ENCODE measurements at places on chromosomes 6 and 20.
A peak's percentile ranks its signal among the peaks of the same experiment; 100 is the strongest.

GRCh38 chr6:36244641-36245280 is 25.1 kb upstream of the PNPLA1 start:
- DNase-seq = peak; percentile 83

GRCh38 chr20:37823296-37823980 is 79.5 kb upstream of the VSTM2L start:
- DNase-seq = peak; percentile 33

GRCh38 chr20:32115211-32115767 is 5.8 kb downstream of the TM9SF4 start:
- no peak for DNase-seq

DNA sequence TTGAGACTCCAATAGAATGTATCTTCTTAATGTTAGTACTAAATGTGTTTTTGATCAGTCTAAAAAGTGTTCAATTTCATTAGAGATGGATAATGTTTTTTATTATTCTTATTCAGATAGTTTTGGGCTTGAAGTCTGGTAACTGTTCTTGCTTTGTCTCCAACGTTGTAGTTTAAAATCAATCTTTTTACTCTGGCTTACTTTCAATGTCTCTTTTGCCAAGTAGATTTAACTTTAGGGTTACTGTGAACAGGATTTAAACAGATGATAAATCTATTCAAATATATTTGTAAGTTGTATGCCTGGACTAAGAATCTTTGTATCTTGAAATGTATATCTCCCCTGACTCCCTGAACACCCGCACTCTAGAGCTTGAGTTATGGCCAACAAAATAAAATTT is 51.1 kb downstream of the SGK1 start:
- DNase-seq = no peak

GRCh38 chr6:136719280-136720044 is 72.8 kb downstream of the MAP3K5 start:
- no peak for DNase-seq

- peak; percentile 52 for DNase-seq
Observed at GRCh38 chr20:38353316-38353715, 7.0 kb downstream of the LBP start.

- no peak for DNase-seq
Observed at GRCh38 chr6:132733283-132733682, 19.4 kb upstream of the VNN1 start.

- no peak for DNase-seq
Observed at GRCh38 chr6:77979204-77979603, 326.4 kb downstream of the MEI4 start.

- no peak for DNase-seq
Observed at GRCh38 chr20:58177799-58178198, 50.7 kb downstream of the ANKRD60 start.

GRCh38 chr6:87827346-87827745 is 125.3 kb upstream of the AKIRIN2 start:
- DNase-seq = no peak

DNA sequence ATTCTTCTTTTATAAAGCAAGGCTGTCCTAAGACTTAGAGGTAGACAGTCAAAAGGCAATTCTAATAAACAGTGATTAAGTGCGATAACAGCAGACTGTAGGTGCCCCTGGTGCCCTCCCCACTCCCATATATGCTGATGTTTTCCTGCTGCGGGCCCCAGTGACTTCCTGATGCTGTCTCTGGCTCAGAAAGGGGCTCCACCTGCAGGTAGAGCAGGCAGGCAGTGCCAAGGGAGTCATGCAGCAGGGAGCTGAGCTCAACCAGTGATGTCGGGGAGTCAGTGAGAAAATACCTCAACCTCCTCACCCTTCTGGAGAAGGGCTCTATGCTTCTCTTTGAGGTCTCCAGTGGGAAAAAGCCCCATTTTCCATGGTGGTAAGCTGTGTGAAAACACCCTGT is 126.7 kb upstream of the SSTR4 start:
- DNase-seq = peak; percentile 39

- no peak for DNase-seq
Observed at GRCh38 chr6:43608807-43609206, 20.3 kb downstream of the GTPBP2 start.

GRCh38 chr20:14919501-14920081 is 582.2 kb upstream of the FLRT3 start:
- peak; percentile 89 for DNase-seq

DNA sequence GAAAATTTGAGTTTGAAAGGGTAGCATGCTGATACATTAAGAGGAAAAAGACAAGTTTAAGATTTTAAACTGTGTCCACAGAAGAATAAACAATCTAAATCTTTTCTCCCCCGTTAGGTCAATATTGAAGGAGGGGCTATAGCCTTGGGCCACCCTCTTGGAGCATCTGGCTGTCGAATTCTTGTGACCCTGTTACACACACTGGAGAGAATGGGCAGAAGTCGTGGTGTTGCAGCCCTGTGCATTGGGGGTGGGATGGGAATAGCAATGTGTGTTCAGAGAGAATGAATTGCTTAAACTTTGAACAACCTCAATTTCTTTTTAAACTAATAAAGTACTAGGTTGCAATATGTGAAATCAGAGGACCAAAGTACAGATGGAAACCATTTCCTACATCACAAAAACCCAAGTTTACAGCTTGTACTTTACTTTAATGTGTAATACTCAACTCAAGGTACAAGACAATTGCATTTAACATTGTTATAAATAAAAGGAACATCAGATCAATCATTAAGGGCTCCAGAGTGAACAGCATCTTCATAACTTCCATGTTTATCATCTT is 10.8 kb downstream of the TCP1 start:
- DNase-seq = no peak

DNA sequence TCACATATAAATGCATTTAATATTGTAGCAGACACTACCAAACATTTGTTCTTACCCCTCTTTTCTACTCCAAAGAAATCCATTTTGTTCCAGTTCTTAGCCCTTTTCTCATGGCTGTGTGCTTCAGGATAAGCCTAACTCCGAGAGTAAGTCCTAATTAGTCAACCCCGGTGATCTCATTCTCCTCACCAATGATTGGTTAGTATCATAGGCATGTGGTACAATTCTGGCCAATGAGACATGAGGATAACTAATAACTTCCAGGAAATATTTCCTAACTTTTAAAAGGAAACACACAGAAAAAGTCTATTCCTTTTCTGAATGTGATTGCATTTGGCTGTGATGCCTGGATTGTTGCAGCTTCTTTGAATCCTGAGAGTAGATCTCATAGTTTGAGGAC is 116.0 kb downstream of the GPR63 start:
- no peak for DNase-seq

GRCh38 chr6:134599079-134599478 is 281.2 kb upstream of the SGK1 start:
- no peak for DNase-seq

GRCh38 chr6:2947445-2947844 is 23.9 kb downstream of the SERPINB6 start:
- no peak for DNase-seq

- no peak for DNase-seq
Observed at GRCh38 chr6:122426597-122426996, 27.1 kb downstream of the HSF2 start.

- no peak for DNase-seq
Observed at GRCh38 chr6:63355632-63356031, 35.8 kb upstream of the LGSN start.

DNA sequence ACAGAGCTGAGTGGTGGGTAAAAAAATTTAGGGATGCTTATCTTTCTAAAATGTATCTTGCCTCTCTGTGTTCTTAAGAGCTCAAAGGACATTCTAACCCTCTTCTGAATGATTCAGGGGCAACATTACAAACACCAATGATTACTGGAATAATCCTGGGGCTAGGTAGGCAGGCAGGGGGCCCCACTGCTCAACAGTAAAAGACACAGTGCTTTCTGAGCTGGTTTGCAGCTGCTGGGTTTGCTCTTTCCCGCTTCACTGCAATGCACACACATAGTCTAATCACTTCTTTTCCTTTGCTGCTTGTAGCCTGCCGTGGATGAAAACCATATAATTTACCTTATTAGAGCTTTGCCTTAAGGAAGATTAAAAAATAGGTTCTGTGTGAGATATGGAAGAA is 23.9 kb downstream of the CLDN20 start:
- no peak for DNase-seq

DNA sequence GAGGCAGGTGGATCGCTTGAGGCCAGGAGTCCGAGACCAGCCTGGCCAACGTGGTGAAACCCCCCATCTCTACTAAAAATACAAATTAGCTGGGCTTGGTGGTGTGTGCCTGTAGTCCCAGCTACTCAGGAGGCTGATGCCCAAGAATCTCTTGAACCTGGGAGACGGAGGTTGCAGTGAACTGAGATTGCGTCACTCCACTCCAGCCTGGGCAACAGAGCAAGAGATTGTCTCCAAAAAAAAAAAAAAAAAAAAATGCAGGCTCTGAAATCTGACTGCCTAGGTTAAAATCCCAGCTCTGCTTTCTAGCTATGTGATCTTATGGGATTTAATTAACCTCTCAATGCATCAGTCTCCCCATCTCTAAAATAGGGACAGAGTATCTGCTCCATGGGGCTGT is 3.3 kb upstream of the TMEM217 start:
- no peak for DNase-seq

- DNase-seq = peak; percentile 70
Observed at GRCh38 chr6:33950472-33950881, 146.7 kb upstream of the MLN start.

GRCh38 chr6:13159300-13159699 is 169.0 kb downstream of the TBC1D7 start:
- no peak for DNase-seq

DNA sequence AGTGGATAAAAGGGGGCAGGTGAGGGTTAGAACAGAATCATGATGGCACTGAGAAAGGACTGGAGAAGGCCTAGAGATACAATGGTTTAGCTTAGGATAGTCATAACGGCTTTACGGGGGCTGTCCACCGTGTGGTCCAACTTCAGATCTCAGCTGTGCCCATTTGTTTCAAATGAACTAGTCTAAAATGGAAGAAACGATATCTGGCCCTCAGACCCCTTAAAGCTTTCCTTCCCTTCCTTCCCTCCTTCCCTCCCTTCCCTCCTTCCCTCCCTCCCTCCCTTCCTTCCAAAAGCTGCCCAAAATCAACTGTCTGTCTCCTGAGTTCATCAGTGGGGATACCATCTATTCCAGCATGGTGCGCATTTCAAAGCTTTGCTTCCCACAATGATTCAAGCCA is 27.9 kb downstream of the TRAM2 start:
- DNase-seq = no peak

GRCh38 chr6:41732591-41733359 is 2.6 kb downstream of the TFEB start:
- peak; percentile 33 for DNase-seq

DNA sequence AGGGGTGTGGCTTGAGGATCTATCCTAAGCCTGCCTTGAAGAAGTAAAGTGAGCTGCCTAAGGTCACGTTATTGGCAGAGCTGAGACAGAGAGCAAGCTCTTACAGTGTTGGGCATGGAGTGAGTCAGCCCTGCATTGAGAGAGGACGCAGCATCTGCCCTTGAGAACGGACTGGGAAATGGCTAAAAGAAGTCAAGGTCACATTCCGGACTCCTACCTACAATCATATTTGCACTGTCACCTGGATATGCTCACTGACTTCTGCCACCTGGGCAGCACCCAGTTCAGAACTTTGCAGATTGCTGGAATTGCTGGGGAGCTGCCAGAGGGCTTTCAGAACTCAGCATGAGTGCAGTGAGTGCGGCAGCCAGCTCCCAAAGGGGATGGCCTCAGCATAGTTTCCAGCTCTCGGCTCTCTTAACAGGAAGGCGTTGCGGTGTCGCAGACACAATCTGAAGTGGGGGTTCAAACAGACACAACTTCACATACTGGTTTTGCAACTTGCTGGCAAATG is 199.3 kb upstream of the SGK1 start:
- DNase-seq = peak; percentile 56

Data from GM23338 (cell line).